ENCODE measurements at places on chromosomes 7 and 10.

GRCh38 chr10:74704629-74705357 is 121.6 kb upstream of the KAT6B start:
- no peak for DNase-seq
- no peaks in the 10 kb centered on the region for H3K27me3 ChIP-seq
- no peak overlapping the region for H3K4me3 ChIP-seq
- peaks cover 8% of the 10 kb centered on the region for H3K36me3 ChIP-seq
- H3K4me1 ChIP-seq, result no peaks in the 10 kb centered on the region
- H3K27ac ChIP-seq, result no peak overlapping the region

DNA sequence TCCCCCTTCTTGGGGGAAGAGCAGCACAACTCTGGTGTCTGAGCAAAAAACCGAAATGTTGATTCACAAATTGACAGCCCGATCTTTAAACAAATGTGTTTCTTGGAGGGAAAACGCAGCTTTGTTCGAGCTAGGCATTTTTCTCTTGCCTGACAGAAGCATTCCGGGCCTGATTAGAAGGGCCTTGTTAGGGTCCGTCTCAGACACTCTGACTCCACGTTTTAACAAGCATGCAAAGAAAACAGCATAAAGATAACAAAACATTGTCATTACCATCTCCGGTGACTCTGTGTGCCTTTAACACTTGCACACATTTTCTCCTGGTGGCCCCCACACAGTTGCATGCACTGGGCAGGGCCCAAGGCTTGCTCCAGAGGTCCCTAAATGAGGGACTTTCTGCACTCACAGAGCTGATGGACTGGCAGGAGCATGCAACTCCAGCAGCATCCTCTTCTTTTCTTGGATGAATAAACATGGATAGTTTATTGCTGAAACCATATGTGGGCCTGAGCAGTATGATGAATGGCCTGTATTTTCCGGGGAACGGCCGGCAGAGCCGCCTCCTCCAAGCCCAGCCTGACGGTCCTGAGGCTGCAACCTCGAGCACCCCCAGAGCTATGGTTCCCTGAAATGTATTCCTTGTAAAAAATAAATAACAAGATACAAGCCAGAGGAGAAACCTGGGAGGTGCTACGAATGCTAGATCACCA is 50.9 kb downstream of the EBF3 start:
- H3K4me3 ChIP-seq, result no peak overlapping the region
- H3K27me3 ChIP-seq, result no peaks in the 10 kb centered on the region
- no peaks in the 10 kb centered on the region for H3K4me1 ChIP-seq
- no peak for DNase-seq

DNA sequence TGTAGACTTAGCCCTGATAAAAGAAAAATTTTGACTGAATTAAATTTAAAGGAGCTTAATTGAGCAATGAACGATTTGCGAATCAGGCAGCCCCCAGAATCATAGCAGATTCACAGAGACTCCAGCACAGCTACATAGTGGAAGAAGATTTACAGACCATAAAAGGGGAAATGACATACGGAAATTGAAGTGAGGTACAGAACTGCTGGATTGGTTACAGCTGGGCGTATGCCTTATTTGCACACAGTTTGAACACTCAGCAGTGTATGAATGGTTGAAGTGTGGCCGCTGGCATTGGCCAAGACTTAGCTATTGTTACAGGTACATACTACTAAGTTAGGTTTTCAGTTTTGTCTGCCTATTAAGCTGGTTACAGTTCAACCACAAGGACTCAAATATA is 433.5 kb upstream of the CELF2 start:
- no peaks in the 10 kb centered on the region for H3K36me3 ChIP-seq
- H3K27me3 ChIP-seq, result no peaks in the 10 kb centered on the region
- no peak overlapping the region for H3K27ac ChIP-seq
- H3K4me3 ChIP-seq, result no peak overlapping the region

GRCh38 chr10:10438335-10439100 is 579.2 kb upstream of the CELF2 start:
- H3K36me3 ChIP-seq, result no peaks in the 10 kb centered on the region
- H3K4me1 ChIP-seq, result no peaks in the 10 kb centered on the region
- no peak overlapping the region for H3K4me3 ChIP-seq
- no peaks in the 10 kb centered on the region for H3K27me3 ChIP-seq
- DNase-seq, result no peak
- H3K27ac ChIP-seq, result no peak overlapping the region

DNA sequence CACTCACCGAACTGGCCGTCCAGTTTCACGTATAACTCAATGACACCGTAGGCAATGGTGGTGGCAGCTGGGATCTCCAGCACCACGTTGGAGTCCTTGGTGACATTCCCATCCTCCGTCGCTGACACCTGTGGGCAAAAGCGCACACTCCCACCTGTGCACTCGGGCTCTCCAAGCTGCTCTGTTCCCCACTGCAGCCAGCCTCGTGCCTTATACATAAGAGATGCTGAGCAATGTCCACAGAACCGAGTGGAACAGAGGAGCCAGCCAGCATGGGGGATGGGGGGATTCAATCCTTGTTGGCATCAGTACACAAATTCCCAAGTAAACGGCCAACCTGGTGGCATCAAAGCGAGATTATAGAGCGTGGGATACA is 40.0 kb downstream of the GSDME start:
- no peaks in the 10 kb centered on the region for H3K36me3 ChIP-seq
- H3K4me3 ChIP-seq, result no peak overlapping the region
- H3K27me3 ChIP-seq, result peaks cover 16% of the 10 kb centered on the region

DNA sequence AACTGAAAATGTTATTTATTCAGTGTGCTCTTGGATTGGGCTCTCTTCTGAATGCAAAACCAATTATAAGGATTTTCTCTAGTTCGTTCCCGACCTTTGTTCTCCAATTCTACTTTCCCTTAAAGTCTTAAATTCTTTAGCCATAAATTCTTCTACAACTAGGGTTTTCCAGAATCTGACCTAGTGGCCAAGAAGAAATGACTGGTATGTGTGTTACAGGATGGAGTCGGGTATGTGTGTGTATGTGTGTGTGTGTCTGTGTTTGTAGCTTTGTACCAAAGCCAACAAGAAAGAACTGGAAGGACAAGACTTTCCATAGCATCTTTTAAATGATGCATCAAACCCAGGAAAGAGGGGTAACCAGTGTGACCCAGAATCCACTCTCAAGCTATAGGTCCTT is 25.8 kb upstream of the LEP start:
- DNase-seq, result no peak
- no peaks in the 10 kb centered on the region for H3K36me3 ChIP-seq
- H3K4me1 ChIP-seq, result no peaks in the 10 kb centered on the region
- no peak overlapping the region for H3K4me3 ChIP-seq
- peaks cover 32% of the 10 kb centered on the region for H3K27me3 ChIP-seq

DNA sequence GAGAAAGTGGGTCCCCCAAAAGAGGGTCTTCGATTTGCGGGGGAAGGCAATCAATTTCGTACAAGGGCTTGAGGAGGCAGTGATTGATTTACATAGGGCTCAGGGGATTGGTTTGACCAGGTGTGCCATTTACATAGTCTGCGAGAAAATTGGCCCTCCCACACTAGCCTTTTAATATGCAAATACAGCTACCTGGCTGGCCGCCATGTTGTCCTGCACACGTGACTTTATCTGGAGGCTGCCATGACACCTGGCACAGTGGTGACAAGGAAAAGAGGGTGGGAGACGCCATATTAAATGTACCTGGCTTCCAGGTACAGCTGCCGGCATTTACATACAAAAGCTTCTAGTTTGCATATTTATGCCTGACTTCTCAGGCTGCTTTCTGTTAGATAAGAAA is 1577.2 kb upstream of the LRRTM3 start:
- no peaks in the 10 kb centered on the region for H3K27me3 ChIP-seq
- H3K4me3 ChIP-seq, result no peak overlapping the region
- DNase-seq, result no peak
- H3K27ac ChIP-seq, result no peak overlapping the region
- no peaks in the 10 kb centered on the region for H3K4me1 ChIP-seq
- H3K36me3 ChIP-seq, result no peaks in the 10 kb centered on the region

DNA sequence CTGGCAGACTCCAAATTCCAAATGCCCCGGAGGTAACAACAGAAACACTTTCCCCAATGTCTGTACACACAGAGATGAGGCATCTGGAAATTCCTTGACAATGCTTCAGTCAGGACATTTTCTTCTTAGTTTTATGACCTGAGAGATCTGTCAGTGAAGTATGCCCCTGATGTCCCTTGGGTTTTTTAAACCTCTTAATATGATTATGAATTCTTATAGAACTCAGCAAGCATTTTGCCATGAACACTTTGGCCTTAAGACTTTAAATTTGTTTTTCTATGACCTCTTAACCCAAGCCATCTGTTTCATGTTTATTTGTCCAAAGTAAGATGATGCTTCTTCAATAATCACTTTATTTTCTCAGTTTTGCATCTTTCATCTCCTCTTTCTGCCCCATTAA is 1206.2 kb downstream of the GATA3 start:
- H3K36me3 ChIP-seq, result no peaks in the 10 kb centered on the region
- H3K4me1 ChIP-seq, result no peaks in the 10 kb centered on the region
- no peaks in the 10 kb centered on the region for H3K27me3 ChIP-seq
- DNase-seq, result no peak

GRCh38 chr10:103042908-103043307 is 124.8 kb downstream of the CNNM2 start:
- H3K4me3 ChIP-seq, result no peak overlapping the region
- H3K4me1 ChIP-seq, result peaks cover 22% of the 10 kb centered on the region
- H3K27ac ChIP-seq, result no peak overlapping the region
- no peak for DNase-seq
- H3K36me3 ChIP-seq, result no peaks in the 10 kb centered on the region
